ENCODE measurements at places on chromosomes 2 and 18.

DNA sequence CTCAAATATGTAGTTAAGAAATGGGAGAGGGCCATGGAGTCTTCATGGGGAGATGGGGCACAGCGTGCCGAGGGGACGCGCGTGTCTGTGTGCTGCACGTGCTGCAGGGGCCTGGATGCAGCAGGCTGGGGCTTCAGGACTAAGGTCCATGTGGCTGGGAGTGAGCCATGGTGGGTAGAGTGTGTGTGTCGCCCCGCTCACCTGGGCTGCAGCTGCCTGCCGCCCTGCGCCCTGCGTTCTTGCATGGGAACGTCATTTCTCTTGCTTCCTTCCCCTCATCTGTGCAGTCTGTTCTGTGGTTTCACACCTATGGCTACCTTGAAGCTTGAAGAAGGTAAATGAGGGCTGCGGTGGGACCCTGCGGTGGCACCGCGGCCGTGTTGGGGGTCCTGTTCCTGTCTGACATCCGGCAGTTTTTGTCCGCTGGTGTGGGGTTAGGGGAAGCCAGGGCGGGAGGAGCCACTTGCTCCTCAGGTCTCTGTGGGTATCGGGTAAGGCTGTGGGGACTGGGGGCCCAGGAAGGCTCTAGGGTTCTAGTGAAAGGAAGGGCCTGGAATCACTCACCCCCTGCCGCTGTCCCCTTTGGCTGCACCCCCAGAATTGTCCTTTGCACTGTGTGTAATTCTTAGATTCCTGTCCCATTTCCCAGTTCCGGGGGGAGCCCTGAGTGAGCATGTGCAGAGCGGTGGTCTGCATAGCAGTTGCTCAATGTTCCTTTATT lies 54.1 kb upstream of the HS6ST1 start:
- no peak for DNase-seq

- peak; percentile 37 for DNase-seq
Observed at GRCh38 chr2:86079981-86080911, 25.4 kb downstream of the POLR1A start.

GRCh38 chr2:101710471-101711318 lies 13.2 kb downstream of the MAP4K4 start:
- no peak for DNase-seq

DNA sequence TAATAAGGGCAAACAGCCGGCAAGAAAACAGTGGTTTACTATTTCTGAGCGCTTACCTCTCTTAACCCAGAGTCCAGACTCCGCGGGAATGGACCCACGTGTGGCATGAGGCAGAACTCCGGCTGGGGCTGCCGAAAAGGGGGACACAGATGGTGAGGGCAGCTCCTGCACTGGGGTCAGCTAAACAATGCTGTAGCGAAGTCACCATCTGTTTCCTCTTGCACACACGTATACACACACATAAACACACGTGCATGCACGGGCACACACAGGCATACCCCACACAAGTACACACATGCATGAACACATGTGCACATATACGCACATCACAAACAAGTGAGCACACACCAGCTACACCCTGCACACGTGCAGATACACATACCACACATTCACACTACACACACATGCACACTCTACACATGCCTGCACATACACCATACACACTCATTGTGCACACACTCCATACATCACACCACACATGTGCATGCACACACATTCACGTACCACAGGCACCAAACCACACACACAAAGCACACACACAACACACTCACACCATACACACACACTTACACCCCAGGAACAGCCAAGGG lies 105.9 kb upstream of the ID2 start:
- DNase-seq: no peak

- no peak for DNase-seq
Observed at GRCh38 chr18:9719421-9719981, 11.4 kb downstream of the RAB31 start.

- no peak for DNase-seq
Observed at GRCh38 chr2:95082477-95082876, 39.1 kb downstream of the MRPS5 start.

- no peak for DNase-seq
Observed at GRCh38 chr18:55007602-55008001, 48.3 kb upstream of the CCDC68 start.

- no peak for DNase-seq
Observed at GRCh38 chr2:62685256-62685655, 20.3 kb upstream of the EHBP1 start.

DNA sequence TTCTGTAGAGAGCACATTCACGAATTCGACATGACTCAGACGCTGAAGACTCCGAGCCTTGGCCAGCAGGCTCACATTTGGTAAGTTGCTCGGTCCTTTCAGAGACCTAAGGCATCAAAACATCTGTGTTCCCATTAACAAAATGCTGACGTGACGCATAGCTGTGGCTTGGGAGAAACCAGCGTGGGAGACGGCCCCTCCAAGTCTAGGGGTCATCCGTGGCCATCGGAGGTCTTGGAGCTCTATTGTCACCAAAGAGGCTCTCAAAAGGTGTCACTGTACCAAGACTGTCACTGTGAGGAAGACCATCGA lies 14.9 kb downstream of the FBLN7 start:
- no peak for DNase-seq

GRCh38 chr2:118718921-118719320 lies 128.5 kb downstream of the EN1 start:
- DNase-seq: no peak

DNA sequence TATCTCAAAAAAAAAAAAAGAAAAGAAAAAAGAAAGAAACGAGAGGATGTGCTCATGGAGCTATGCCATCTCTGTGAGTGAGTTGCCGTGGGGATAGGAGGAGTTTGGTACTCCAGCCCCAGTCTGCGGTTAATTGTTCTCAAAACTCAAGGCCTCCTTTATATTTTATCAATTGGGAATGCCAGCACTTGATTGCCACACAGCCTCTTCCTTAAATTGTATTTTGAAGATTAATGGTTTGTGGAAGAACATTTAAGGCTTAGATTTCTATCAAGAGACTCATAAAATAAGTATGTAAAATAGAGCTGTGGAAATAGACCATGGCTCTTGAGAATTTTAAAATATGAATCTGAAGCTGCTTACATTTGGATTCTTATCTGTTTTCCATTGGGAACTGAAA lies 29.8 kb downstream of the KCNE4 start:
- no peak for DNase-seq

DNA sequence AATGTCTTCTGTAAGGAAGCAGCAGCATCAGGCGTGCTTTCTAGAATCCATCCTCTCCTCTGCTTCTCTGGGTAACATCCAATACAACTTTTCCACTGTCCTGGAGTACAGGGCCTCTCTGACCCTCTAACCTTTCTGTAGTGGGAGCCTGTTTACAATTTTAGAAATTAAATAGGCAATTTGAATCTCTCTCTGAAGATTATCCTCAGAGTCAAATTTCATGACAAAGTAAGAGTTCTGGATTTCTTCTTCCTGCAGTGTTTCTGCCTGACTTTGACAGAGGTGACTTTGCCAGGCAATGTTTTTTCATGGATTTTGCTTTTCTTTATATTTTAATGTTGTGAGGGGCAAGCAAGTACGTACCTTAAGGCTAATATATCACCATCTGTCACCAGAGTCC lies 558.4 kb downstream of the PARD3B start:
- no peak for DNase-seq

DNA sequence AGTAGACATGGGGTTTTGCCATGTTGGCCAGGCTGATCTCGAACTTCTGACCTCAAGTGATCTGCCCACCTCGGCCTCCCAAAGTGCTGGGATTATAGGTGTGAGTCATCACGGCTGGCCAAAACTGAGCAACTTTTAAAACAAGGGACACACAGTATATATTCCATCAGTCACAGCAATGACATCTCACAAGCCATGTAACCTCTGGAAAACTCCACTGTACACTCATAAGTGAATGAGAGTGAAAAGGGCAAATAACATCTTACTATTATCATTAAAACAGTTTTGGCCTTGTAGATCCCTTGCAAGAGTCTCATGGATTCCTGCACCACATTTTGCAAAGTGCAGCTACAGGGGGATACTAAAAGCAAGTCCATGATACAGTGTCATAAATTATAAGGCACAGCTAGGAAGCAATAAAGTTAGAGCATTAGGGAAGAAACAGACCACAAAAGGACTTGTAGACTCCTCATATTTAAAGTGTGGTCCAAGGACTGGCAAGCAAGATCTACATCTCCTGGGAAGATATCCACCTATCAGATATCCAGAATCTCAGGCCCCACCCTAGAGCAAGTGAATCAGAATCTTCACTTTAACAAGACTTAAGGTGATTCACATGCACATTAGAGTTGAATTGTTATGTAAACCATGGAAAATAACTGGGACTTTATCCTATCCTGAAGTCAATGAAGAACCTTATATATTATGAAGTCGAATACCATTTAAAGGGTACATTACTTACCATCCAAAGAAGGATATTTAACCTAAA lies 5.7 kb downstream of the SMC6 start:
- DNase-seq: no peak

DNA sequence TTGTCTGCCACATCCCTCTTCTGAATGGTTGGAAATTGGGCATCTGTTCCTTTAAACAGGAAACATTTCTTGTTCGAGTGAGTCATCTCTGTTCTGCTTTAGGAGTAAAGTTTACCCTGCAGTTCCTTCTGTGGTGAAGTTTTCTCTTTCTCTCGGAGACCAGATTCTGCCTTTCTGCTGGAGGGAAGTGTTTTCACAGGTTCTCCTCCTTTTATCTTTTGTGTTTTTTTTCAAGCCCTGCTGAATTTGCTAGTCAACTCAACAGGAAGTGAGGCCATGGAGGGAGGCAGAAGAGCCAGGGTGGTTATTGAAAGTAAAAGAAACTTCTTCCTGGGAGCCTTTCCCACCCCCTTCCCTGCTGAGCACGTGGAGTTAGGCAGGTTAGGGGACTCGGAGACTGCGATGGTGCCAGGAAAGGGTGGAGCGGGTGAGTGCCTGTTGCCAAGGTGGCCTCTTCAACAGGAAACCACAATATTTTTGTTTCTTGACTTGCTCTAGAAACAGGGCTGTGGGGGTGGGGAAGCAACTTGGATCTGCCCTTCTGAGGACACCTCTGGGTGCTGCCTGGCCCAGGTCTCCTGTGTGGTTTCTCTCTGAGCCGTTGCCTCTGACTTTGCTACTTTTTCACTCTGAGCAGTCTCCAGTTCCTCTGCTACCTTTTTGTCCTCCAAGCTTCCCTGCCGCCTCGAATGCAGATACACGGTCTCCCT lies 2.2 kb upstream of the CASP8 start:
- peak; percentile 88 for DNase-seq

GRCh38 chr2:226756131-226756530 lies 43.5 kb downstream of the IRS1 start:
- peak; percentile 8 for DNase-seq

- no peak for DNase-seq
Observed at GRCh38 chr2:110126086-110126773, 10.6 kb upstream of the MALL start.

- DNase-seq: no peak
Observed at GRCh38 chr2:149657401-149658040, 69.9 kb upstream of the MMADHC start.

- peak; percentile 20 for DNase-seq
Observed at GRCh38 chr2:8427211-8427610, 254.6 kb upstream of the ID2 start.

GRCh38 chr2:206054952-206055351 lies 31.0 kb downstream of the INO80D start:
- no peak for DNase-seq

DNA sequence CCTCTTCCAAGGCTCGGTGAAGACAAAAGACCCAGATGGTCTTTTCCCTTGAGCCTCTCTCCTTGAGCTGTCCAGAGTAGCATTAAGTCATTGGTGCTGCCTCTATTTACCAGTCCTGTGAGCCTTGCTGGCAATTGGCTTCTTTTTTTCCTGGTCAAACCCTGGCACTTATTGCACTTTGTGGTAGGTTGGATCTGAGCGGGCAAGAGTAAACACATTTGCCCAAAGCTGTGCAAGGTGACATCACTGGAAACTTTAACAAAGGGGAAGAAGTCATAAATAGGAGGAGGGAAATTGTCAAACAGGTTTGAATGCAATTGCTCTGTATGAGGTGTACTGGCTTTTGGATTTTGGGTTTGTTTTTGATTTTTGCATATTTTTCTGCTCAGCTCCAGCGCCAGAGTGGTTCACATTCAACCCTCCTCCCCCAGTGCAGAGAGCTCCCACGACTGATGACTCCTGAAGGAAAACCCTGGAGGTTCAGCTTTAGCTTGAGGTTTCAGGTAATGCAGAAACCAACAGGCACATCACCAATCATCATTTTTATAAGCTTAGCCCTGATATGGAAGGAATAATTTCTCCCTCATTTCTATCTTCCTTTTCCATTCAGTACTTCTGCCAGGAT lies 8.3 kb downstream of the KCNE4 start:
- DNase-seq: no peak

DNA sequence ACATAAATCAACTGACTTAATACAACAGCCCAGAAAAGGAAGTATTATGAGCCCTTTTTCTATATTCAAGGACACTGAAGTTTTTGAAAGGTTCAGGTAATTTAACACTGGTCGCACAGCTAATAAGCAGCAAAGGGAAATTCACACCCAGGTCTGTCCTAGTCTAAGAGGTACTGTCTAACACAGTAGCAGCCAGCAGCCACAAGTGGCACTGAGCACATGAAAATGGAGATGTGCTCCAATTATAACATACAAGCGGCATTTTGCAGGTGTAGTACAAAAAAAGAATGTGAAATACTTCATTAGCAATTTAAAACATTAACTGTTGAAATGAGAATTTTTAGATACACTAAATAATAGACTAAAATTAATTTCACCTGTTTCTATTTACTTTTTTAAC lies 23.4 kb downstream of the SPRED2 start:
- no peak for DNase-seq

DNA sequence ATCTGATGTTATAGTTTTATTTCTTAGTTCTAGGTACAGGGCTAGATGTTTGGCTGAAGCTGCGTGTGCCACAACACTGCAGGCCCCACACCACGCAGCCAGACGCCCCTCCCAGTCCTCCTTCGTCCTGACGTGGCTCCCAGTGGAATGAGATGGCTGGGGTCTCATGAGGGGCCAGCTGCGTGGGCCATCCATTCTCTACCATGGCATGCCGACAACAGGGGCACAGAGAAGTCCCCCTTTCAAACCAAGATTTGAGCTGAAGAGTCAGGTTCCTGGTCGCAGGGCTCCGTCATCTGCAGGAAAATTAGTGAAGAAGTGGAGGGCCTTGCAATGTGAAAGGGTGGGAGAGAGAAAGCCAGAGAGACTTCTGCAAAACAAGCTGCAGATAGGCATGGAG lies 64.5 kb downstream of the PARD6G start:
- DNase-seq: no peak

- no peak for DNase-seq
Observed at GRCh38 chr2:63320669-63321068, 267.6 kb downstream of the WDPCP start.

DNA sequence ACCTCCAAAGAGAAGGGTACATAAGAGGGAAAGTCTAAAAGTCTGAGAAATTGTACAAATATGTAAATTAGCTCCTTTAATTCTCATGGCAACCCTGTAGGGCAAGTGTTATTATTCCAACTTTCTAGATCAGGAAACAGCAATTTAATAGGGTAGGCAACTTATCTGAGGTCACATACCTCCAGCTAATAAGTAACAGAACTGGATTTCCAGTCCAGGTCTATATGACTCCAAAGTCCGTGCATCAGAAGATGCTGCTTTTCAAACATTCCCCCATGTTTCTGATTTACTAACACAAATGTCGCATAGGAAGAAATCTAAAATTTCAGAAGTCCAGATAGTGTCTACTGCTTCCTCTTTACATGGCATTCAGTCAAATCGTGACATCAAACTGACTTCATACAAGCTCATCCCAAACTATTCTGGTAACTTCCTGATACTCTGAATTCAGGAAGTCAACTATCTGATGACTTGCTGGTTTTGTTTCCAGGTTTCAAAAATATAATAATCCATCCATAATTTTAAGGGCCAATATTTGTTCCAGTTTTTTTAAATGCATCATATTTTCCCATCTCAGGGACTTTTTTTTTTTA lies 419.3 kb upstream of the ACVR2A start:
- no peak for DNase-seq
